Daoy (cell line): ENCODE measurements at places on chromosomes 13 and 19. TPM values are rescaled to one million over a fixed set of nuclear protein-coding genes. Genes with fewer than 3 reads are reported as not detected.
A peak's percentile ranks its signal among the peaks of the same experiment; 100 is the strongest.

DNA sequence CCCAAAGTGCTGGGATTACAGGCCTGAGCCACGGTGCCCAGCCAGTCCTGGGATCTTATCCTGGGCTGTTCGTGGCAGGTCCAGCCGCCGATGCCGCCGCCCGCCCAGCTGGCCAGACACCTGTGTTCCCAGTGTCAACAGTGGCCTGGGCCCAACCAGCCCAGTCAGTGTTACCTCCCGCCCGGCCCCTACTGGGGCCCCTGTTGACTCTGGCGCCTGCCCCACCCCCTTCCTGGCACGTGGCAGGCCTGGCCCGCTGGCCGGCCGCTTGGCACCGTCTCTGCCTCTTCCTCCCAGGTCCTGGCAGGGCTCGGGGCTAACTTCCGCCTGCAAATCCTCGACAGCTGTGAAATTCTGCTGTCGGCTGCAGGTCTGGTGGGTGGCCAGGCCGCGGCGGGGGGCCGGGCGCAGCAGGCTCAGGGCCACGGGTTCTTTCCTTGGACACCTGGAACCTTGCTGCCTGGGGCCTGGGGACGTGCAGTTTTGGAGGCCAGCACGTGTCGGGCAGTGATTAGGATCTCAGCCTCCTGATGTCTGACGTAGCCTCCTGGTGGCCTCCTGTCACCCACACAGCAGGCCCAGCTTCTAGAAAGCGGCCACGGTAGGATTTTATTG is 9.1 kb downstream of the ARID3A start:
- peak; percentile 54 for DNase-seq

GRCh38 chr19:48726556-48726955 is 7.0 kb upstream of the MAMSTR start:
- no peak for DNase-seq

DNA sequence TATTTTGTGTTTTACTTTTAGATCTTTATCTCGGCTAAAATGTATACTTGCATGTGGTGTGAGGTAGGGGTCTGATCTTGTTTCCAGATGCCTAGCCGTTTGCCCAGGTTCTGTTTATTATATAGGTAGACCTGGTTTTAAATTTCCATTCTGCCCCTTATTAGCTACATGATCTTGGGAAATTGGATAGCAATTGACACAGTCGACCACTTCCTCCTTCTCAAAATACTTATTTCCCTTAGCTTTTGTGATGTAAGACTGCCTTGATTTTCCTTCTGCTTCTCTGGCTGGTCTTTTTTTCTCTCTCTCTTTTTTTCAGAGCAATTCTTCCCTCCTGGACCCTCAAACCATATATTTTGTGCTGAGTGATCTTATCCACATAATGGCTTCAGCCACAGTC is 3.0 kb upstream of the PGLYRP1 start:
- no peak for DNase-seq

DNA sequence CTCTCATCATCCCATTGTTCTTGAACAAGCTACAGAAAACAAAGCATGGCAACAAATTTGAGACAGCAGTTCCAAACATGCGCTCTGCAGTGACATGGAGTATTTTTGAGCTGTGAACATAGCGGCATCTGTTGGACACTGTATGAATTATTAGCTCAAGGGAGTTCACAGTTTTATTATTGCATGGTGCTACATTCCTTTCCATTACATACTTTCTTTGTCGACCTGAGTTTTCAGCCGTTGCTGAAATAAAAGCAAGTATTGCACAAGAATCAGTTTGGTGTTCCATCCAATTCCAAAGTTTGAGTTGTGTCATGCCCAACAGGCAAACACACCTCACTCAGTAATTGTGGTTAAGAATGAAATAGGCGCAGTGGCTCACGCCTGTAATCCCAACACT is 30.1 kb upstream of the METTL21C start:
- DNase-seq = peak; percentile 35

Gene GPR42
- total RNA-seq = not detected in 2 replicates
